ENCODE measurements at places on chromosomes 1 and 21.

DNA sequence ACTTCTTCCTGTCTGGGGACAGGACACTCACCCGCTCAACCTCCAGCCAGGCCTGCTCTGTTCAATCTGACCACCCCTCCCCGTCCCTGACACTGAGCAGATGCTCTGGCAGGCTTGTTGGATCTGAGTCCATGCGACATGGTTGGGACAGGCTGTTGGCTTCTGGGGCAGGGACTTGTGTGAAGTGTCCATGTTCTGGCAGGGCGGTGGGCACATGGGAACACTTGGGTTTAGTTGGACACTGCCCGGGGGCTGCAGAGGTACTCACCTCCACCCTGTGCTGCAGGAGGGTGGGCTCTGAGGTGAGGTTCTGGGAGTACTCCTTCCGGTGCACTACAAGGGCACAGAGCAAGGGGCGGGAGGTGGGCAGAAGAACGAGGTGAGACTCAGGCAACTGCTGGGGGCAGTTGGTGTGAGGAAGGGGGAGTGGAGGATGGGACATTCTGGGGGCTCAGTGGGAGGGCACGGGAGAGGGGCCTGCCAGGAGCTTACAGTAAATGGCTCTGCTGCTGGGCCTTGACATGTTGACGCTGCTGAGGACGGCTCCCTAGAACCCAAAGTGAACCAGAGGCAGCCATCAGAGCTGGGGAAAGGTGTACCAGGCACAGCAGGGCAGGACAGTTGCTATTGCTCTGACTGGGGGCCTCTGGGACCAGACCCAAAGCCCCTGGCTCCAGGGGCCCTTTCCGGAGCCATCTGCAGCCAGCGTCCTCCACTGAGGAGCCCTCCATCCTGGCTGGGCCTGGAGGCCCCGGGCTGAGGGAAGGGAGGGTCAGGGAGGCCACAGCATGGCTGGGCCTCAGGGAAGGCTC is 2.3 kb downstream of the EPS8L3 start:
- DNase-seq: no peak

- DNase-seq: no peak
These were observed 599.9 kb downstream of the LMO4 start for GRCh38 chr1:87928623-87929022.

DNA sequence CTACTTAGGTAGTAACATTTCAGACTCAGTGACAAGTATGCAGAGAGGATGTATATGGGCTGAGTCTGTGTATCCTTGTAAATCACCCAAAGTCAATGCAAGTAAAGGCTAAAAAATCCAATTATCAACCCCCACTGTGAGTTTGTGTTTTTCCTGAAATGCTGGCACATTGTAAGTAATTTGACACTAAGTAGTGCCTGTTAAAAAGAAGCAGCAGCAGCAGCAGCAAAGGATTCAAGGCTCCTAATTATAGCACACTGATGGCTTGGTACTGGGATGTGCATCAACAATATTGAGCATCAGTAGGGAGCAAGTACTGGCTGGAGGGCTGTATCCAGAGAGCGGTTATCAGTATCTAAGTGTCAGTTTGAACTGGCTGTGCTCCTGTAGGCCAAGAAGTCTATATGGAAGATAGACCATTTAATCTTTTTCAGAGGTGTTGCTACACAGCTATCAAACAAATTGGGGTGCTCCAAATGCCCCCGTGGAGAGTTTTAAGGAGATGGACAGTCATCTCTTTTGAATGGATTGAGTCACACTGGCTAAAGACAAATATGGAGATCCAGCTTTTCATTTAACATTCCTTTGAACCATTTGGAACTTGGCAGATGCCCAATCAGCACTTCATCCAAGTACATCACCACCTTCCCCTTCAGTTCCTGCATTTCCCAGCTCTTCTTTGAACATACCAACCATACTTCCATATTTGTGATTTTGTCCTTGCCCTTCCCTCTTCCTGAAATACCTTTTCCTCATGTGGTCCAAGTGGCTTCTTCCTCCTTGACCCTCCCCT is 241.2 kb upstream of the ST6GALNAC5 start:
- no peak for DNase-seq

GRCh38 chr1:201305815-201306214 is 22.5 kb downstream of the PKP1 start:
- no peak for DNase-seq

- no peak for DNase-seq
These were observed 2.2 kb downstream of the AVPR1B start for GRCh38 chr1:206114692-206115640.

DNA sequence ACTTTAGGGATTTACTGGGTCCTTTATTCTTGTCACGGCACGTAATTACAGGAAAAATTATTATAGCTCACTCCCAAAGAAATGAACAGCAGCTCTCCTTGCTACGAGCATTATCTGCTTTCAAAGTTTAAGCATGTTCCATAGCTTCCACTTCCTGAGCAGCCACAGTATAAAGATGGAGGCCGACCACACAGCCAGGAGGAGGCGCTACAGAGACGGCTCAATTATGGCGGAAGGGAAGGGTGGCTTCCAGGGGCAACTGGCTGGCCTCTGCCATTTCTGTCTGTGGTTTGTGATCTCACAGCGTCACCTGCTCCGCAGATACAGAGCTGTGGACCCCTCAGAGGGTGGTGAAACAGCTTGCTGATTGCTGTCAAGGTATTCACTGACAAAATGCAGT is 212.3 kb upstream of the GREM2 start:
- no peak for DNase-seq

GRCh38 chr1:159188375-159188788 is 16.3 kb upstream of the ACKR1 start:
- DNase-seq: no peak

DNA sequence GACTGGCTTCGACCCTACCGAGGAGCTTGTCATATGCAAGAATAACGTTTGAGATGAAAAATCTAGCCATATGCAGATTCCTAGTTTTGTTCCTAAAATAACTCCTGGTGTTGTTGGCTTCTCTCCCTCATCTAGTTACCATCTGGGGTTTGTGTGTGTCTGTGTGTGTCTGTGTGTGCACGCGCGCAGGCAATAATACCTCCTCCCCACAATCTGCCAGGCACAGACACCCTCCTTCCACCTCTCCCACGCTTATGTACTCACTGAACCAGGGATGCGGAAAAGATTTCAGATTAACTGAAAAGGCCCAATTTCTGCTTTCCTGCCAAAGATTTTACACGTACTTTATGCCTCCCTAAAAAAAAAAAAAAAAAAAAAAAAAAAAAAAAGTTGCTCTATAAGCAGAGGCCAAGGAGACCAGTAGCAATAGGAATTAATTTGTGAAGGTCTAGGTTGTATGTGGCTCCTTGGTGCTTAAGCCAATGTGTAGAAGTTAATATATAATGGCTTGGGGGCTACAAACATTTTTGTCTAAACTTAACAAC is 452.7 kb downstream of the NUF2 start:
- DNase-seq: no peak

- peak; percentile 26 for DNase-seq
These were observed 19.2 kb downstream of the TRPM2 start for GRCh38 chr21:44372616-44373015.

GRCh38 chr1:53265581-53265980 is 27.3 kb upstream of the MAGOH start:
- DNase-seq: no peak

DNA sequence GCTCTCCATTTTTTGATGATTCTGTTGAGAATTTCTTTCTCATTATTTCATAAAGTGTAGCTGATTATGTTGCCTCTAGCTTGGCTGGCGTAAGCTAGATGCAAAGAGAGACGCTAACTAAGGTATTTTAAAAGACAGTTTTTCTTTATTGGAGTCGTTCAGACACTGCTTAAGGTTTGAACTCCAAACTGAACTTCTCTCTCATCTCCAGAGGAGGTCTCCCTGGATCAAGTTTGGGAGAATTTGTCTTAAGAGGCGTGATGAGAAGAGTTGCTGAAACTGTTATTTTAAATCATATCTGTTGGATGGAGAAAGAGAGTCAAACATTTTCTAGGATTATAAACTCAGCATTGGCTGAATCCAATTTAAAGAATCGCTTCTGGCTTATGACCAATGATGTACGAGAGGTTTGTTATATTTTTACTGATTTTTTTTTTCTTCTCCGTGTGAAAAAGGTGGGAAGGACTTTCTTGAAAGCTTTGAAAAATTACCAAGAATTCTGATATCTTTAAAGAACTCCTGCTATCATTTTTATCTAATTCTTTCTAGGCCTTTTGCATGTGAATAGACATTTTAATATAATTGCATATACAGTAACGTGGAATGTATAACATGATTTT is 34.0 kb downstream of the MAP3K7CL start:
- DNase-seq: peak; percentile 53

DNA sequence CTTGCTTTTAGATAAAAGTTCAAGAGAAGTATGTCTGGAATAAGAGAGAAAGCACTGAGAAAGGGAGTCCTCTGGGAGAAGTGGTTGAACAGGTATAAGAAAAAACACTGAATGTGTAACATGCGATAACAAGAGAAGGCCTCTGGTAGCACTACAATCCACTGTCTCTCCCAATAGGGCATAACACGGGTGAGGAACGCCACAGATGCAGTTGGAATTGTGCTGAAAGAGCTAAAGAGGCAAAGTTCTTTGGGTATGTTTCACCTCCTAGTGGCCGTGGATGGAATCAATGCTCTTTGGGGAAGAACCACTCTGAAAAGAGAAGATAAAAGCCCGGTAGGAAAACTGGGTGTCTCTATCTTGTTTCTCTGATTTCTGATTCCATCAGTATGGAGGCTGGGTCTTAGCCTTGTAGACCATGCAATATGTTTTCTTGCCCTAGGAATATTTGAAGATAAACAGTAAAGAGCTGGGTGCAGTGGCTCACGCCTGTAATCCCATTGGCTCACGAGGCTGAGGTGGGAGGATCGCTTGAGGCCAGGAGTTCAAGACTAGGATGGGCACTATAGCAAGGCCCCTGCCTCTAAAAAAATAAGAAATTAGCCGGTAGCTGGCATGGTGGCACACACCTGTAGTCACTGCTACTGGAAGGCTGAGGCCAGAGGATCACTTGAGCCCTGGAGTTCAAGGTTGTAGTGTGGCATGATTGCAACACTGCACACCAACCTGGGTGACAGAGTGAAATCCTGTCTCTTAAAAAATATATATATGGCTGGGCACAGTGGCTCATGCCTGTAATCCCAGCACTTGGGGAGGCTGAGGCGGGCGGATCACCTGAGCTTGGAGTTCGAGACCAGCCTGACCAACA is 40.4 kb downstream of the DAP3 start:
- peak; percentile 72 for DNase-seq

DNA sequence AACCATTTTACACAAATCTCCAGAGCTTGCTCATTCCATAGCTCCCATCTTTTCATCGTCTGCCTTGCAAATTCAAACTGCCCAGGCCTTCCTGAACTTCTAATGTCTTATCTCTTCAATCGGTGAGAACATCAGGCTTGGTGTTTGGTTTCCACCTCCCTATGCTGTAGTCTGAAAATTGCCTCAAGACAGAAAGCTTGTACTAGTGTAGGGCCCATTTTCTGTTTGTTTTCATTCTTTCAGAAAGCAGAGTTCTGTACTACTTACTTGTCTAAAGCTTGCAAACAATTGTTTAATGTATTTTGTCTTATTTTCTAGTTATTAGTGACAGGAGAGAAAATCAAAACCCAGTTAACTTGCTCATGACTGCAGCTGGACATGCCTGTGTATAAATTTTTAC is 16.8 kb downstream of the HOOK1 start:
- no peak for DNase-seq

DNA sequence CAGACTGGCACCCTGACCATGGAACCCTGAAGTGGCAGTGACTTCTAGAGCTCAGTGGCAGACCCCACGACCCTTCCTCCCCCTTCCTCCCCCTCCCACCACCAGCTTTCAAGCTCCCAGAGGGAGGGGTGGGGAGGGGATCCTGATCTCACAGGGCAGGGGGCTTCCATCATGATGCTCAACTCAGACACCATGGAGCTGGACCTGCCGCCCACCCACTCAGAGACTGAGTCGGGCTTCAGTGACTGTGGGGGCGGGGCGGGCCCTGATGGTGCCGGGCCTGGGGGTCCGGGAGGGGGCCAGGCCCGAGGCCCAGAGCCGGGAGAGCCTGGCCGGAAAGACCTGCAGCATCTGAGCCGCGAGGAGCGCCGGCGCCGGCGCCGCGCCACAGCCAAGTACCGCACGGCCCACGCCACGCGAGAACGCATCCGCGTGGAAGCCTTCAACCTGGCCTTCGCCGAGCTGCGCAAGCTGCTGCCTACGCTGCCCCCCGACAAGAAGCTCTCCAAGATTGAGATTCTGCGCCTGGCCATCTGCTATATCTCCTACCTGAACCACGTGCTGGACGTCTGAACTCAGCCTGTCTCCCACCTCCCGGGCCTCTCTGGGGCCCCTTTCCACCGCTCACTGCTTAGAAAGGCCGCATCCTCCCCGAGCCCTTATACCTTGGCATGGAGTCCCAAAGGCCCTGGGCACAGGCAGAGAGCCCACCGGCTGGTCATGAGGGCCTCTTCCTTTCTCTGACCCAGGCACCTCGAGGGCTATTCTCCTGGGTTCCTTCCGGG is 3.9 kb downstream of the NHLH1 start:
- DNase-seq: no peak

- no peak for DNase-seq
These were observed 72.0 kb downstream of the UMODL1 start for GRCh38 chr21:42143111-42143510.

GRCh38 chr1:51666478-51666877 is 49.6 kb downstream of the OSBPL9 start:
- DNase-seq: no peak

DNA sequence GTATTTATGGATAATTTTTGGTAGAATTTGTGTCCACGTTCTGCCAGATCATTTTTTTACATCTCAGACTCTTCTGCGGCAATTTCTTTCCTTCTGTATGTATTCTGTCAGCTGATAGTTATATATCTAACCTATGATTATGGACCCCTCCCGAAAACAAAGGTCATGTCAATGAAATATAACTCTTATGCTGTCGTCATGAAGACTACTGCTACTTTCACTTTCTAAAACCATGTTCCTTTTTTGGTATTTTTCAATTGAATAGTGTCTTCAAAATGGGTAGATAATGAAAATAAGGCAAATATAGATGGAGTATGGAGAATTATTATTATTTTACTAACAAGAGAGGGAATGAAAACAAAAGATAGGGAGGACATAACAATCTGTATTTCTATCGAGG is 3.2 kb downstream of the ANGPTL1 start:
- no peak for DNase-seq

- DNase-seq: no peak
These were observed 177.2 kb downstream of the SMYD3 start for GRCh38 chr1:246329900-246330299.

GRCh38 chr1:157292302-157292701 is 154.1 kb upstream of the ETV3 start:
- no peak for DNase-seq

DNA sequence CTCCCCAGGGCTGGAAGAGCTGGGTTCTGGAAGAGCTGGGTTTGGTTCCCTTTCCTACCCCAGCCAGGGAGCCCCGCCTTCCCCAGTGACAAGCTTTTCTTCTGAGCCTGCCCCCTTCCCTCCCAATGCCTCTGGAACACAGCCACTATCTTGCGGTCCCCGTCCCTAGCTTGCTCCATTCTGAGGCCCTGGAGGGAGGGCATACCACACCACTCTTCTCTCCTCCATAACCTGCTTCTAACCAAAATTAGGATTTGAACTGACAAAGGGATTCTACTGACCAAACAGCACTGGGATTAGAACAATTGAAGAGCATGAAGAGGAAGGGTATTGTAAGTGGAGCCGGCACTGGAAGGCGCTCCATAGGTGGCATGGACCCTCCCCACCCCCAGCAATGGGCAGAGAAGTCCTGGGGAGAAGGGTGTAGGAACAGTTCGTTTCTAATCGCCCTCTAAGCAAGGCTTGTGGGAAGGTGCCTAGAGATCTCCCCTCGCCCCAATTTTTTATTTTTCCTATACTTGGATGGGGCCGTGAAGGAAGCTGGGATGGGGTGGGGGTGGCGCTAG is 690 bp downstream of the C1orf216 start:
- DNase-seq: no peak

- DNase-seq: no peak
These were observed 720 bp downstream of the PSMB2 start for GRCh38 chr1:35640380-35641232.

Measured in D341Med (cell line).